ENCODE measurements at places on chromosomes 13 and 19. TPM values are rescaled to one million over a fixed set of nuclear protein-coding genes. Genes with fewer than 3 reads are reported as not detected.

Gene LRG1
- total RNA-seq = not detected

Gene TEAD2
- total RNA-seq = 22.2 TPM

Gene OR10H4
- not detected for total RNA-seq

Gene ZNF382
- total RNA-seq = 8.6 TPM

Gene ZNF763
- total RNA-seq = 2.7 TPM

Gene DHDH
- total RNA-seq = not detected

Gene PLIN5
- total RNA-seq = not detected

Gene UGGT2
- 98.9 TPM for total RNA-seq

Gene COX7A1
- total RNA-seq = 14.8 TPM

Gene CPT1C
- 18.7 TPM for total RNA-seq

Gene RASL11A
- total RNA-seq = 2.6 TPM

Gene TMEM86B
- total RNA-seq = 0.59 TPM

Gene ZNF223
- total RNA-seq = 4.7 TPM

Gene CYP2B6
- total RNA-seq = not detected

Gene KLC3
- not detected for total RNA-seq

Gene IGFL1
- not detected for total RNA-seq

Gene PNMA8B
- 1.2 TPM for total RNA-seq

Gene CBLC
- not detected for total RNA-seq

Gene VSTM2B
- not detected for total RNA-seq

Gene SLITRK6
- total RNA-seq = not detected

Gene BORCS8
- total RNA-seq = 16.9 TPM

Gene CLN5
- 48.4 TPM for total RNA-seq

Gene C19orf67
- total RNA-seq = not detected

Gene FCER2
- total RNA-seq = not detected

Gene TSKS
- total RNA-seq = 0.28 TPM

Gene SIGLEC9
- not detected for total RNA-seq

Gene ZNF440
- 9.8 TPM for total RNA-seq

Gene DACH1
- not detected for total RNA-seq

Gene LRRC63
- under 0.01 TPM for total RNA-seq

Gene SH3GL1
- total RNA-seq = 65.0 TPM

Gene FFAR2
- not detected for total RNA-seq

Gene TPGS1
- total RNA-seq = 20.6 TPM

Gene FBN3
- not detected for total RNA-seq

Gene CYP2F1
- total RNA-seq = not detected

Gene FOSB
- 0.88 TPM for total RNA-seq

Gene TEX101
- not detected for total RNA-seq

Gene KLHL1
- total RNA-seq = not detected

Gene ARHGAP35
- total RNA-seq = 33.9 TPM

Gene KLK4
- total RNA-seq = not detected

Gene HSPB6
- total RNA-seq = 77.2 TPM

Gene TYROBP
- total RNA-seq = not detected

Gene LGALS7B
- not detected for total RNA-seq

Gene C19orf25
- 24.9 TPM for total RNA-seq

Gene ZNF208
- total RNA-seq = not detected

Gene ALG11
- total RNA-seq = 57.3 TPM

Gene PRODH2
- not detected for total RNA-seq

Gene YIPF2
- total RNA-seq = 165 TPM

Gene CEACAM7
- not detected for total RNA-seq

Gene KLF2
- total RNA-seq = 1.8 TPM

Gene LILRB1
- not detected for total RNA-seq

Gene PSG5
- 0.89 TPM for total RNA-seq

Gene GARIN5A
- not detected for total RNA-seq

Gene B3GNT8
- total RNA-seq = 0.88 TPM

Gene CCDC8
- total RNA-seq = 25.0 TPM

Gene EFNB2
- 63.7 TPM for total RNA-seq

Gene FARP1
- total RNA-seq = 60.7 TPM

Gene ZNF610
- total RNA-seq = 3.3 TPM

Data from smooth muscle cell of the umbilical artery (primary cell).